Endothelial cell of umbilical vein (primary cell): ENCODE measurements at places on chromosomes 2 and 18. TPM values are rescaled to one million over a fixed set of nuclear protein-coding genes. Genes with fewer than 3 reads are reported as not detected.

The GALNT3 gene
- polyA plus RNA-seq, result 0.07 and 0.25 TPM in 2 replicates

DNA sequence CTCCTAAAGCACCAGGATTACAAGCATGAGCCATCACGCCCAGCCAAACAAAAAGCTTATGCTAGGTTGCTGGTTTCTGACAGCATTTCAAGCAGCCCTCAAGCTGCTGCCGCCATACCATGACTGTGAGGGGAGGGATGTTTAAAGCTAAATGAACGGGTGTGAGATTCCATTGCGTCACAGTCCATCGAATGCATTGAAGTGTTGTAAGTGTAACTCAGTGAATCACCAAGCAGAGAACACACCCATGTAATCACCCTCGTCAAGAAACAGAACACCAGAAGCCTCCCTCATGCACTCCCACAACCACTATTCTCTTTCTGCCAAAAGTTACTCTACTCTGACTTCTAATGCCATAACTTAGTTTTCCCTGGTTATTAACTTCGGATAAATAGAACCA lies 32.8 kb upstream of the MC5R start:
- DNase-seq, result no peak

DNA sequence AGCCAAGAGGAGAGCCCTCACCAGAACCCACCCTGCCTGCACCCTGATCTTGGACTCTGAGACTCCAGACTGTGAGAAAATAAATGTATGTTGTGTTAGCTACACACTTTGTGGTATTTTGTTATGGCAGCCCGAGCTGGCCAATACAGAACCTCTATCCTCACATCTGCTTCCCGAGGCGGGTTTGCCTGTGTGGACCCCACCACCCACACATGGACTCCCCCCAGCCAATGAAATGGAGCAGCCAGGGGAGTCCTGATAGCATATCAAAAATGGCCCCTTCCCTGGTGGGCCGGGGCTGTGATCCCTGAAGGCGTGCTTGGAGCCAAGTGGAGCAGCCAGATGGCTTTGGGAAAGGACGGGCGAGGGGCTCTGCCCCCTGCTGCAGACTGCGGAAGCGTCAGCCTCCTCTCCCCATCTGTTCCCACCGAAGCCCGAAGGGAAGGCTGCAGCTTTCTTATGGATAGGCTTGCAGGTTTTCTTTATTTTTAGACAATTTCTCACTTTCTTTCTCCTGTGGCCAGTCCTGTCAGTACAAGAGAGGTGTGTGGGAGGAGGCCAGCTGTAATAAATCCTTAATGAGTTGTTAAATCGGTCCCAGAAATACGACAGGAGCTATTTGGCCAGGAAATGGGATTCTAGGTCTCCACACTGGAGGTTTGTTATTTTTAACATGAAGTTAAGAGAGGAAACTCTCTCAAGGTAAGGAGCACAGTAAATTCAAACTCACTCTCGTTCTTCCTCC lies 34.4 kb downstream of the TEX51 start:
- DNase-seq, result no peak

The NGEF gene
- polyA plus RNA-seq, result 0.13 and 0.41 TPM in 2 replicates

GRCh38 chr2:9279426-9279825 lies 72.8 kb downstream of the ASAP2 start:
- DNase-seq, result no peak

The RBM43 gene
- 2.6 and 3.7 TPM in 2 replicates for polyA plus RNA-seq

The CFAP53 gene
- polyA plus RNA-seq, result 0.10 and 0.12 TPM in 2 replicates

The STARD7 gene
- polyA plus RNA-seq, result 48.5 and 61.2 TPM in 2 replicates

The NEU4 gene
- not detected in 2 replicates for polyA plus RNA-seq

The STK11IP gene
- 17.7 and 19.8 TPM in 2 replicates for polyA plus RNA-seq

- DNase-seq, result no peak
Measured at GRCh38 chr2:121776361-121776760, 20.9 kb downstream of the TSN start.

DNA sequence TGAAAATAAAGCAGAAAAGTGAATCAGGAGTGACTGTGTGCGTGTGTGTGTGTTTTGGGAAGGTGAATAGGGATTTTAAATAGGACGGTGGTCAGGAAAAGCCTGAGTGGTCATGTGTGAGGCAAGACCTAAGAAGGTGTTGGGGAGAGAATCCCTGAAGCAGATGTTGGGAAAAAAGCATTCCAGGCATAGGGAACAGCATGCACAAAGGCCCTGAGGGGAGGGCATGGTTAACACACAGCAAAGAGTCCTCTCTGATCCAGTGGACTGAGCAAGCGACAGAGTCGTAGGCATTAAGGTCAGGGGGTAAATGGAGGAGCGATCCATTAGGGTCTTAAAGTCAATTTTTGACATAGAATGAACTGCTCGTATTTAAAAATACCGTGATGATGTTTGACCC lies 34.0 kb upstream of the OTOS start:
- DNase-seq, result no peak

GRCh38 chr18:35050028-35050546 lies 8.9 kb downstream of the MAPRE2 start:
- no peak for DNase-seq
